ENCODE measurements at places on chromosomes 2 and 18.

DNA sequence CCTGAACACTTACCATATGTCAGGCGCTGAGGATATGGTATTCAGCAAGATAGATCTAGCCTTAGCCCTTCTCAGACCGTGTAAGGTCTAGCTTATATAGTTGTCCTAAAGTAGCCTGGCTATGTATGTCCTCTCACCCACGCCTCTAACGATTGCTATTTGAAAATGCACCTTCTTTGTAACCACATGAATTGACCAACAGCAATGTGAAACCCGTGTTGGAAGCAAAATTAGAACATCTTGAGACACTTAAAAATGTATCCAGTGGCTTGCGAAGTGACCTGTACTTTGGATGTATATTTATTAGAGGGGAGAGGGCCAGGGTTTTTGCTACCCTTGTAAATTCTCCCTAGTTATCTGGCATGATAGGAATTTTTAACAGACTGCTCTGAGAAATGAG, 860.0 kb upstream of the ZEB2 start:
- DNase-seq: no peak

DNA sequence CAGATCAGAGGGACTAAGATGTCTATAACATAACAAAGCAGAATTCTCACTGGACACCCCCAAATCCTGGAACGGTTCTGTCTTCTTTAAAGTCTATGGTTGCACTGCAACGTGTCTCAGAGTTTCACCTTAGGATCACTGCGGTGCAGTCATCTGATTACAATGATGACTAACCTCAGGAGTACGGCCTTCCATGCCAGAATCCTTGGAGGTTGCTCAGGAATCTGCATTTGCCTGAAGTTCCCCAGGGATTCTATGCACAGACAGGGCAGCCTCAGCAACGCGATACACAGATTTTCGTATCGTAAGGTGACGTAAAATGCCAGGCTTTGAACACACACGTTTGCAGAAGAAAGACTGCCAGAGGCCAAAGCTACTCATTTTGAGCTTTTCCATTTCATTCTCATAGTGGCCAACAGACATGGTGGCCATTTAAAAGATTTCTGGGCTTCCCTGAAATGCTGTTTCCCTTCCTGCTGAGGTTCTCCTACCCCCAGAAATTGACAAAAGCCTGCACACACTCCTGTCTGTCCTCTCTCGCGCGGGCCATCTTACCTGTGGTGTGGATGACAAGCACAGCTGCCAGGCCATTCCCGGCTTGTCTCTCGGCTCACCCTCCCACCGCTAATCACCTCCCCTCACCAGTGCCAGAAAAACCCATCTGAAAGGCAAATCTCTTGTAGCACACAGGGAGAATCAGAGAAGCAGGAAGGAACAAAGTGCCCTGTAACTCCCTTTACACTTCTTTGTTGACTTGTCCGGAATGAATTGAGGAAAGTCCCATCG, 148.8 kb downstream of the ACKR3 start:
- DNase-seq: no peak

DNA sequence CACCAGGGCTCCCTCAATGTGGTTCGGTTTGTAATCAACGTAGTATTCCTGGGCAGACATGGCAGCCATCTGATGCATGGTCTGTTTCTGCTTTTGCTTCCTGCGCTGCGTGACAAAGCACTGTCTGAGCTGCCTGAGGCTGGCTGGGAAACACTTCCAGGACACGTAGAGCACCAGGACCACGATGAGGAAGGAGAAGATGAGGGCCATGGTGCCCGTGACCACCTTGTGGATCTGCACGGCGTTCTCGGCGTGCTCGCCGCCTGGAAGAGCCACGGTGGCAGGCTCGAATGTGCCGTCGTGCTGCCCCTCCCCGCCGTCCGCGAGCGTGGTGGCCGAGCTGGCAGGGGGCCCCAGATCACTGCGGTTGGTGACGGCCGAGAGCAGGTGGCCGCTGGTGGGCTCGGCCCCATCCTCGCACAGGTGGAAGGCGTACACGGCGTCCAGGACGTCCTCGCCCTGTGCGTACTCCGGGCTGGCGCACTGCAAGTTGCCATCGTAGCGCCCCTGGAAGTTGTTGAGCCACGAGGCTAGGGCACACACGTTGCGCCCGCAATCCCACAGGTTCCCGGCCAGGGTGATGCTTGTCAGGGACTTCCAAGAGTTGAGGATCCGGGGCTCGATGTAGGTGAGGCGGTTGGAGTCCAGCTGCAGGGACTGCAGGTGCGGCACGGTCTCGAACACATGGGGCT, 2.1 kb downstream of the LRRTM1 start:
- no peak for DNase-seq

GRCh38 chr2:62181843-62182242, 14.1 kb upstream of the B3GNT2 start:
- no peak for DNase-seq

DNA sequence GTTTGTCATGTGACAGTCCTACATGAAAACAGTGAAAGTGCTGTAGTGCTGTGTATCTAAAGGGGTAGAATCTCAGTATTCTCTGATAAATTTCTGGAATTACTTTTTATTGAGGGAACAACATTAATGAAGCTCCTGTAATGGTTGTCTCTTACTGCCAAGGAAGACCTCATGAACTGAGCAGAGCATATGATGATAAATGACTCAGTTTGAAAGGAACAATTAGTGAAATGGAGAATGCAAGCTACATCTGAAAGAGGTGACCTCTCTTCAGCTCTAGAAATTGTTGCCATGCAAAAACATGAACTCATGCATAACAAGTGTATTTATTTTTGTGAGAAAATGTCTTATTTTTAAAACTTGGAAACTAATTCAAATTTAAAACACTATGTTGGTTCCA, 93.6 kb downstream of the SCN9A start:
- DNase-seq: no peak

DNA sequence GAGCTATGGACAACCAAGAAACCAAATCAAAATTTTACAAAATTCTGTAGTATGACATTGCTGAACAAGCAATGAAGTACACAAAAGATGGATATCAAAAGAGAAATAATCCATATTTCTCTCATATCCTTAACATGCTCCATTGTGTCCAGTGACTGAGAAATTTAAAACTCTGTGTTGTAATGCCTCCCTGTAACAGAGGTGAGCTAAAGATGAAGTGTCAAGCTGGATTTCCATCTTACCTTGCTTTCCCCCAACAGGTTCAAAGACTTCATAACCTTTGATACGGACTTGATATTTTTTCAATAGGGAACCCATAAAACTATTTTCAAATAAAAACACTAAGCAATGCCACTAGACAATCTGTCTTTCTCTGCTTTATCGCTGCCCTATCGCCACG, 95.7 kb upstream of the SERTAD2 start:
- DNase-seq: no peak
